ENCODE measurements at places on chromosomes 7 and 10. TPM values are rescaled to one million over a fixed set of nuclear protein-coding genes. Genes with fewer than 3 reads are reported as not detected.

Gene SEMA3A
- 10.8 TPM for polyA plus RNA-seq

Gene POLD2
- polyA plus RNA-seq, result 137 TPM

Gene ZNF282
- 23.4 TPM for polyA plus RNA-seq

Gene ELFN1
- 14.8 TPM for polyA plus RNA-seq

Gene RSU1
- 71.2 TPM for polyA plus RNA-seq

Gene VAX1
- polyA plus RNA-seq, result not detected

Gene PKD2L1
- 0.10 TPM for polyA plus RNA-seq

Gene ITIH5
- polyA plus RNA-seq, result 25.4 TPM

Gene SEPTIN7
- 371 TPM for polyA plus RNA-seq

Gene GOT1
- polyA plus RNA-seq, result 87.4 TPM

Gene SLC26A5
- 0.22 TPM for polyA plus RNA-seq

Gene TAS2R5
- 9.8 TPM for polyA plus RNA-seq

Gene ASAH2
- 8.2 TPM for polyA plus RNA-seq

Gene UPK3B
- polyA plus RNA-seq, result 1.4 TPM

Gene CYP2C8
- polyA plus RNA-seq, result 4.4 TPM

Gene SH3PXD2A
- polyA plus RNA-seq, result 32.3 TPM

Gene SSBP1
- 136 TPM for polyA plus RNA-seq

Gene MYOZ1
- polyA plus RNA-seq, result 5.4 TPM

Gene GCK
- polyA plus RNA-seq, result 3.7 TPM

Gene HPSE2
- 0.65 TPM for polyA plus RNA-seq

Gene ZNF736
- 16.0 TPM for polyA plus RNA-seq

Gene CDK5
- 14.7 TPM for polyA plus RNA-seq

Gene ZNF425
- polyA plus RNA-seq, result 6.5 TPM

Gene RGR
- polyA plus RNA-seq, result not detected

Gene CREB5
- polyA plus RNA-seq, result 15.8 TPM

Gene THAP5
- polyA plus RNA-seq, result 42.5 TPM

Gene STOX1
- polyA plus RNA-seq, result 12.4 TPM

Gene TASOR2
- 35.3 TPM for polyA plus RNA-seq

Gene VIPR2
- 2.3 TPM for polyA plus RNA-seq

Gene EVX1
- polyA plus RNA-seq, result 0.11 TPM

Gene PRKG1
- polyA plus RNA-seq, result 11.9 TPM

Gene MACROH2A2
- polyA plus RNA-seq, result 82.9 TPM

Gene SPDYE1
- 0.40 TPM for polyA plus RNA-seq

Gene RPA3
- polyA plus RNA-seq, result 76.5 TPM

Gene AQP1
- 200 TPM for polyA plus RNA-seq
